Eye (tissue), 1 donor: ENCODE measurements at places on chromosomes 4 and X.

DNA sequence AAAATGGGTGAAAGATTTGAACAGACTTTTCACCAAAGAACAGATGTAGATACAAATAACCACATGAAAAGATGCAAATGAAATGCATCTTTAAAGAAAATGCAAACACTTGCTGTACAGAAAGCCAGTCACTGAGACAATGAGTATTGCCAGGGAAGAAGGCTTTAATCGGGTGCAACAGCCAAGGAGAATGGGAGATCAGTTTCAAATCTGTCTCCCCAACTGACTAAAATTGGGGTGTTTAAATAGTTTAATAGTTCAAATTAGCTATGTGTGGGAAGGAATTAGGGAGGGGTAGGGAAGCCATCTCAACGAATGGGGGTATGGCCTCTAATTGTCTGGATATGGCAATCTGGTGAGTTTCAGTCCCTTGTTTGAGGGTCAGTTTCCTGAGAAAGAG is 295.4 kb downstream of the PTTG2 start:
- no peak for DNase-seq

DNA sequence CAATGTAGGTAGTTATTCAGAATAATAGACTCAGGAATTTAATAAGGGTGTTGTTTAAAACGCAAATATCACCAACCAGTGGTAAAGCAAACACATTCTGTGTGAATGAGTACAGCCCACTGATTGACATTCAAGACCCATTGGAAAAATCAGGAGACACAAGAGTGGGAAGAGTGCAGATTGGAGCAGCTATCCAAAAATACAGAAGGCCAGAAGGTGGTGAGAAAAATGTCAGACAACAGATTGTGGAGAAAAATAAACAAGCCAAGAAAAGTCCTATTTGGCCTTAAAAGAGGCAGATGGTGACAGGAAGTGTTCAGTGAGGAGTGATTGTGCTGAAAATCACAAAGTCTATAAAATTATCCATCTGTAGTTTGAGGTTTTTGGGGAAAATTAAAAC is 39.3 kb downstream of the CPE start:
- no peak for DNase-seq

DNA sequence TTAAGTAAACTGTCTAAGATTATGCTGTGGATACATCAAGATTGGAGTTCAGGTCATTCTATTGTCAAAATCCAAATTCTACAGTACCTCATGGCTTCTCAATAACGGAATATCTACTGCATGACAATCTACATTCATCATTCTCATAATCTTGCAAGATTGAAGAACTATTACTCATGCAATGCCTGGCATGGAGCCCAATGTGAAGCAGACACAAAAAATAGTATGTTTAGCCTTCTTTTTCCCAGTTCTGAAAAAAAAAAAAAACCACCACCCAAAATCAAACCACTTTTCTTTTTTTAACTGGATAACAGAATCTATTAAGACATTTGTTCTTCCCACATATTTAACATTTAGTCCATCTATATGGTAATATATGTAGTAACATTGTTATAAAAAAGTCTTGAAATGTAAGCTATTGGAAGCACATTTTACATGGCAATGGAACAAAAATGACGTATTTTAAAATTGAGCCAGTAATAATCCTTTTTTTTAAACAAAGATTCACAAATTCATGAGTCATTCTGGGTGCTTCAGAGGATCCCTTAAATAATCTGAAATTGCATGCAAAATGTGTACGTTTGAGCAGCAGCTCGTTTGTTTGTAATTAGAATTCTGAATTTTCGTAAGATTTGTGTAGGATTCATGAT is 232.2 kb upstream of the FMR1 start:
- peak; percentile 2 for DNase-seq

DNA sequence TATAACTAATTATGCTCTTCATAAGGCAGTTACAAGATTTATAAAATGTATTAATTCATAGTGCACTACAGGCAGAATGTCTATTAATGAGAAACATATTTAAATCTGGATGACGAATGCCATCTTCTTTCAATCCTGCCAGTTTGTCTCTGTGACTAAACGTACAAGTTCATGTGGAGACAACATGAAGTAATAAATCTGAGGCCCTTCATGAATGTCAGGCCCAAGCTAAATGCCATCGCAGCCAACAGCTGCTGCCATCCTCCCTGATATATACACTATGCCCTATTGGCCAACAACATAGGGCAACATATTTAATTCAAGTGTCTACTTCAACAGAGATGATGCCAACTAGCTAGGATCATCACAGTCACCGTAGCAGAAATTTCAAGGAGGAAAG is 43.7 kb downstream of the TSPAN5 start:
- DNase-seq = no peak

GRCh38 chr4:113452868-113453620 is 308.5 kb downstream of the CAMK2D start:
- peak; percentile 57 for DNase-seq

DNA sequence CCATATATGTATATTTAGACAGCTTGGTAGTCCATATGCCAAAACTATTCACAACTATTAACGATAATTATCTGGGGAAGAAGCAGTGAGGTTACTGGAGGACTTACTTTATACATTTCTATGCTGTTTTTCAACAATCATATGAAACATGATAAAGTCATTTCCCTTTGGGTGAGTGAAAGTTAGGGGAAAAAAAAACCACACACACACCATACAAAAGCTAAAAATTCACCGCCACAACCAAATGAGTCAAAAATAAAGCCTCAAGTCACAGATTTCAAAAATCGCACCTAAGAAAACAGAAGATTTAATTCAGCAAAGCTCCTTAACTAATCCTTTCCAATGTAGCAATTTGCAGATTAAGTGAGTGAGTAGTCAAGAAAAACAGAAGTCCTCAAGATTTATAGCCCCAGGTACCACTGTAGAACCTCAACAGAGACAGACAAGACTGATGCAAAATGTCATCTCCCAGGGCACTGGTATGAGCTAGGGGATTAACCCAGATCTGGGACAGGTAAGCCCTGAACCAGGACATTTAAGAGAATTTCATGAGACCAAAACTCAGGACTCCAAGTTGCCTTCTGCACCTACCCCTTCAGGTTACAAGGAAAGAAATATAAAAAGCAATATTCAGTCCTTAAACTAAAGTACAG is 35.1 kb downstream of the SYTL4 start:
- no peak for DNase-seq

DNA sequence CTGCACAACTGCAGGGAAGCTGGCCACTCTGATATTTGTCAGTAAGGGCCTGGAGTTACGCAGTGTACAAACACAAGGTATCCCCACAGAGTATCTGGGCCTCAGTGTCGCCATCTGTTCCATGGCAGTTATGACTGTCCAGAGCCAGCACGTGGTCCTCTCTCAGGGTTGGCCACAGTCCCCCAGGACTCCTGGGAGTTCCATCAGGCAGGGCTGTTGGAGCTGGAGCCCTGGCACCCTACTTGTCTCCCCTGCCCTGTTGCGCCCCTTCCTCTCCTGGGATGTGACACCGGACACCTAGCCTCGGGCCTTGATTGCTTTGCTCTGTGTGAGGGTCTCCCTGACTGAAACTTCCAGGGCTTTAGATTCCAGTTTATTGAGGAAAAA is 8.4 kb downstream of the HTRA3 start:
- no peak for DNase-seq

- no peak for DNase-seq
These were observed 10.6 kb downstream of the ING2 start for GRCh38 chr4:183515411-183515810.

- no peak for DNase-seq
These were observed 611.0 kb downstream of the NLGN4X start for GRCh38 chrX:5617666-5618065.

DNA sequence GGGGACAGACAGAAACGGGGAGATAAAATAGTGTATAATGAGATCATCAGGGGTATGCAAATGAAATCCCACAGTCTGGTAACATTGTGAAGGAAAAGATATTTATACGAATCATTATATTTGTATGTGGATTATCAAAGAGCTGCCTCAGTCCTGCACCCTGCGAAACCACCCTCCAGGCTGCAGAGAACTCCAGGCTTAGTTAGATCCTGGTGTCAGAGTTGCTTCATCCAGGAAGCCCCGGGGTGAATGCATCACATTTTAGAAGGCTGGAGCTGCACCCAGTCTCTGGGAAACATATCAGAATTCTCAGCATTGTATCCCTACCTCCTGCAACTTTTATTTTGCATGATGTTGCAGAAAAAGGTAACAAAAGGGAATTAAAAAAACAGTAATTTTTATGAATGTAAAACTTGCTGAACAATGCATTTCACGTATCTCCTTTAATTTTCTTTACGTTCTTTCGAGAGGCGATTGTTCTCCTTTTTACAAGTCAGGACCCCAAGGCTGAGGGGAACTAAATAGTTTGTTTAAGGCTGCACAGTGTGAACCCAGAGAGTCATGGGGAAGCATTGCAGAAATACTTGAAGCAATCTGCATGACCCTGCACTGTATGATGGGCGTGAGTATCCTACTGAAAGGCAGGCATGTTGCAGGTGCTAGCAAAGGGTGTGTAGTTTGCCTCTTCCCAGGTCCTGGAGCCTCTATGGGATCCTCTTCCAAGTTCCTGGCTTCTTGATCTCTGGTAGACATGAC is 299.5 kb upstream of the CLNK start:
- DNase-seq = no peak

DNA sequence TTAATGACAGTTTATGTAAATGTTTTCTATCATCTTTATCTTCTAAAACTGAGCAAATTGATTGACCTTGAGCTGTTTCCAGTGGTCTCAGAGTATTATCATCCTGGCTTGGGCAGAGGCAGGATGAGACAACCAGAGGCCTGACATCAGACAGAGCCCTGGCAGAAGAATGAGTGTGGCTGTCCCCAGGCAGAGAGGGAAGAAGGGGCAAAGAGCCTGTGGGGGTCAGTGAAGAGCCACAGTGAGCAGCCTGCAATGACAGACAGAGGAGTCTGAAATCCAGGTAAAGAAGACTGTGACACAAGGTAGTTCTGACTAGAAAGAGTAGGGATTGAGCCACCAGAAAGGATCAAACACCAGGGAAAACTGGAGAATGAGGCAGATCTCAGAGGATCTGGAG is 182.4 kb upstream of the ARSJ start:
- no peak for DNase-seq
